GM23248 (cell line): ENCODE measurements at places on chromosomes 3 and 15.

- DNase-seq = peak; percentile 99
Measured at GRCh38 chr15:90660195-90660998, 56.7 kb upstream of the BLM start.

DNA sequence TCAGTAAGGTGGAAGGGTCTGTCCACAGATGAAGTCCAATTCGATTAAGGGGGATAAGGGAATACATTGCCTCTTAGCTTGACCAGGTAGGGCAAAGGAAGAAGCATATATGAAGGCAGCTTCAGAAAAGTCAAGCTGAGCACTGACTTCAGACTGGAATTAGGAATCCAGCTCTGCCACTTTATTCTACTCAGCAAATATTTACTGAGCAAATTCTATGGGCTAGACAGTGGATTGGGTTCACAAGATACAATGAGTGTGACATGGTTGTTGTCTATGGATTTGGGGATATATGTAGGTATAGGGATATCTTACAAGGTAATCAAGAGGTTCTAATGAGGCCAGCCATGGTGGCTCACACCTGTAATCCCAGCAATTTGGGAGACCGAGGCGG lies 526 bp downstream of the ADIPOQ start:
- no peak for DNase-seq

GRCh38 chr3:58260733-58261132 lies 23.1 kb downstream of the ABHD6 start:
- DNase-seq = peak; percentile 81

- DNase-seq = peak; percentile 35
Measured at GRCh38 chr15:67690936-67691335, 134.4 kb upstream of the SKOR1 start.

DNA sequence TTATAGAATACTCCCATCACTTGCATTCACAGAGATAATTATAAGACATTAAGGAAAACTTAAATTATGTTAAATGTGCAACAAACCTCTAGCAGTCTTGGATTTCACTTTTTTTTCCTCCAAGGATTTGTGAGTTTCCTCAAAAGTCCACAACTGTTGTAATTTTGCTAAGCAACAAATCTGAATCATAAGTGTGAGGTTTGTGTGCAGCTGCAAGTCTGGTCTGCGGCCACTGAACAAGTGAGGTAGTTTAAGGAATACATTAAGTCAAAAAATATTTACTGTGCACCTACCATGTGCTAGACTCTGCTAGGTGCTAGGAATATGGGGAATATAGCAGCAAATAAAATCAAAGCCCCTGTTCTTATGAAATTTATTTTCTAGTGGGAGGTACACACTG lies 70.2 kb downstream of the LRRC28 start:
- no peak for DNase-seq

GRCh38 chr3:181694805-181695660 lies 16.7 kb upstream of the SOX2 start:
- DNase-seq = peak; percentile 20

GRCh38 chr3:163957072-163957471 lies 1121.2 kb downstream of the SI start:
- DNase-seq = no peak

DNA sequence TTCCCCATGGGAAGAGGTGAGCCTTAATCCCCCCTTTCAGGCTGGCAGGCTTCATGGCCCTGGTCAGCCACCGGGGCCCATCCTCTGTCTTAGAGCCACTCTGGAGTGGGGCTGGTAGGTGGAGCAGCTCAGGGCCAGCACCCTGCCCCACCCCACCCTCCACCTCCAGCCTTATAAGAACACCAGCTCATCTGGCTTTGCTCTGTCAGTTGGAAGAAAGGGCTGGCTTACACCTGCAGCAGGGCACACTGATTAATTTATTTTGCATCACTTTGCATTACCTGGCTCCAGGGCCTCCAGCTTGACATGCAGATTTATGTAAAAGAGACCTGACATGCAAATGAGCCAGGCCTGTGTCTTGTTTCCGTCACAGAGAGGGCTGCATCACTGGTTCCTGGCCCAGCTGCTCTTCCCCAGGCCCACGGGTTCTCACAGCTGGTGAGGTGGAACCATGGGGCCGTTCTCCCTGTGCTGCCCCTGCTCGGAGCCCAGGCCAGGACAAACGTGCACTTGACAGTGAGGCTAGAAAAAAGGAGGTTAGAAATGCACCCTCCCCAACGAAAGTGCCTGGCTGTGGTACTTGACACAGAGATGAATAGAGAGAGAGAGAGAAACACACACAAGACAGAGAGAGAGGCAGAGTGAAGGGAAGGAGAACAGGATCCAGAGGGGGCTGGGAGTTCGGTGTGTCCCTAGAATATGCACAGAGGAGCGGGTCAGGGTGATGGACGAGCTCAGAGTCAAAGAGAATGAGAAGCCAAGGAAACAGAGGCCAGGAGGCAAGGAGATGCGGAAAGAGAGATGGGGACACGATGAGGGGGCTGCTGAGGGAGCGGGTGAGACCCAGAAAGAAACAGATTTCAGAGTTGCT lies 44.5 kb upstream of the MAGEF1 start:
- no peak for DNase-seq

GRCh38 chr3:170764017-170764416 lies 106.0 kb downstream of the RPL22L1 start:
- no peak for DNase-seq

- peak; percentile 50 for DNase-seq
Measured at GRCh38 chr15:70777170-70777926, 14.0 kb upstream of the UACA start.

GRCh38 chr3:172291650-172292049 lies 156.6 kb downstream of the GHSR start:
- DNase-seq = no peak

- DNase-seq = peak; percentile 2
Measured at GRCh38 chr3:107512108-107512507, 10.7 kb upstream of the BBX start.

DNA sequence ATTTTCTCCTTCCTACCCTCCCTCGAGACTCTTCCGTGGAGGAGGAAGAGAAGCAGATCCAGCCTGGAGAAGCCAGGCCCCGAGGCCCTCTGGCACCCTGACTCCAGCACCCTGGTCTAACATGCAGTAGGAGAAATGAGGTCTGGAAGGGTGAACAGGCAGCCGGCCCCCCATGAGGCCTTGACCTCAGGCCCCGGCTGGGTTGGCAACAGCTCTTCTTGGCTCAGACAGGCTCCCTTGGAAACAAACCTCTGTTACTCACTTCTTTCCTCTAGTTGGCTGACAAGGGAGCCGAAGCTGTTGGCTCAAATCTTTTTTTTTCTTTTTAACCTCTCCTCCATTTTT lies 73.4 kb downstream of the CPN2 start:
- peak; percentile 85 for DNase-seq

GRCh38 chr15:75232252-75232813 lies 25.8 kb upstream of the GOLGA6C start:
- DNase-seq = no peak

GRCh38 chr15:76062286-76062685 lies 2.5 kb downstream of the TMEM266 start:
- peak; percentile 9 for DNase-seq
